Activated CD4-positive, alpha-beta T cell treated with anti-CD3 and anti-CD28 coated beads for 48 hours (primary cell): ENCODE measurements at places on chromosomes 5 and 9.

GRCh38 chr5:8811581-8811980 is 734.3 kb downstream of the SEMA5A start:
- DNase-seq, result no peak

DNA sequence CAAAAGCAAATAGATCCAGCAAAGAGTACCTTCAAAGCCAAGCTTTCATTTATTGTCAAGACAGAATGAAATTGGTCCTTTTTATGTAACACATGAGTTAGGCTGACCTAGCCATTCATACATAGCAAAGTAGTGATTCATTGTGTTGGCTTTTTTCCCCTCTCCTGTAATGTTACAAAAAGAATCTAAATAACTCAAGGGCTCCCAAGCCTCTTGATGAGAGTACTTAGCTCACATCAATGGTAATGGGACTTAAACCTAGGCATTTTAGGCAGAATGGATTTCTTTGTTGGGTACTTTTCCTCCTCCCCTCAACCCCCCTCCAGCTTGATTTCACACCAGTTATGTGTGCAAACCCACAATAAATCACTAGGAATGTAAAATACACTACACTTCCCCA is 123.7 kb downstream of the EBF1 start:
- DNase-seq, result no peak

DNA sequence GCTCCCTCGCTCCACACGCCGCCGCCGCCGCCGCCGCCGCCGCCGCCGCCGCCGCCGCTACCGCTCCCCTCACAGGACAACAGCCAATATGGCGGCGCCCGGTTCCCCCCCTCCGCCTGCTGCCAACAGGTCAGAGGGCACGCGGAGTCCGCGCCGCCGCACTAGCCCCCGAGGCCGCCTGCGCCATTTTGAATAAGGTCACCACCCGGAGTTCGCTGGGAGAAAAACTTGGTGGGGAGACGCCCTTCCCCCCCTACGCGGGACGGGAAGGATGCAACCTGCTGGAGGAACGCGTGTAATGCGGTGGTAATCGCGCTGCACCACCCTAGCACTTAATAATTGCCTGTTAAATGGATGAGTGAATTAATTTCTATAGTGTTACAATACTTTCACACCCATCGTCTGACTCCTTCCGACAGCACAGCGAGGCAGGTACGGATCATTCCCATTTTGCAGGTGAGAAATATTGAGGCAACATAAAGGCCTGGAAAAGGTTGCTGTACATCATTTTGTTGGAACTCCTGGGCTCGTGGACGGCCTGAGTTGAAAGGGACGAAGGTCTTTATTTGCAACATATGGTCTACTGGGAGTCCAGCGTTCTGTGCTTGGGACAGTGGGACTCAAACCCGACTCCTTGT is at the start of gene FAM193B:
TSS of gene FAM193B (minus strand) at position 90 of the 638 bp plus-strand sequence. CDS start 105 bp downstream, outside the sequence.
- peak; percentile 98 for DNase-seq

DNA sequence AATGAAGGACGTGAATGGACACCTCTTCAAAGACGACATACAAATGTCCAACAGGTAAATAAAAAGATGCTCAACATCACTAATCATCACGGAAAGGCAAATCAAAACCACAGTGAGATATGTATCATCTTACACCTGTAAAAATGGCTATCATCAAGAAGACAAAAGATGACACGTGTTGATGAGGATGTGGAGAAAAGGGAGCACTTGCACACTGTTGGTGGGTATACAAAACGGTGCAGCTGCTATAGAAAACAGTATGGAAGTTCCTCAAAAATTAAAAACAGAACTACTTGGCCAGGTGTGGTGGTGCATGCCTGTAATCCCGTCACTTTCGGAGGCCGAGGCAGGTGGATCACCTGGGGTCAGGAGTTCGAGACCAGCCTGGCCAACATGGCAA is 47.9 kb downstream of the STK10 start:
- no peak for DNase-seq

- DNase-seq, result no peak
These were observed 204.9 kb downstream of the ERCC6L2 start for GRCh38 chr9:96080364-96080763.

DNA sequence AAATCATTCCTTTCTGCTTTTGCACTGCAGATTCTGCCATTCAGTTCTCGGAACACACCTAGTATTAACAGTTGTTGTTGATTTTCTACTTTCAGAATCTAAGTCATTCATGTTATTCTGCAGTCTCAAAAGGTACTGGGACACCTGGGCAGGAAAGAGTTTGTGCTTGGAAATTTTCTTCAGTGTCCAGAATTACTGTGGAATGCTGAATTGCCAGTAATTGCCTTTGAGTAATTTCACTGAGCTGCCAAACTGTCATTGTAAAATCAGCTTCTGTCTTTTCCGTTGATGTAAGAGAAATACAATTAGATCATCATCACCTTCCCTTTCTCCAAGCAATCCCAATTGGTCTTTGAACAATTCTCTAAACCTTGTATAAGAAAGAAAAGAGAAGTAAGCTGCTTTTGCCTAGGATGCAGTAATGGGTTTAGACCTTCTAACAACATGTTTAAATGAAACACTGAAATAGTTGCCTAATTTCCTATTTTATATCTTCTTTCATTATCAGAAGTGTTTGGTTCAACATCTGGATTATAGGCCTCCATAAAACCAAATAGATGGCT is 75.7 kb upstream of the TGFBR1 start:
- no peak for DNase-seq

DNA sequence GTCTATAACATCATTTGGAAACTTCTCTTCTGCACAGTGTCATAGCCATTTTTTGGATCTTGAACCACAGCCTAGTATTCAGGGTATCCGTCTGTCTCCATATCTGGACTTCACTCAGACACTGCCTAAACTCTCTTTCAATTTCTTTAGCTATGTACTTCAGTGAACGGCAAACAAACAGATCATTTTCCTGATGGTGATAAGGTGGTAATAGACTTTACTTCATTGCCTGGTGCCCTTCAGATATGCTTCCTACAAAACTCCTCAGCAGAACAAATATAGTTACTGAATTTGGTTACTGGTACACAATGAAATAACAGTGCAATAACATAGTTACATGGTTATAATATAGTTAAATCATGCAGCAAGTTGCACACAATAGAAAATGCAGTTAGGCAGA is 348.2 kb downstream of the ZSWIM6 start:
- DNase-seq, result no peak

DNA sequence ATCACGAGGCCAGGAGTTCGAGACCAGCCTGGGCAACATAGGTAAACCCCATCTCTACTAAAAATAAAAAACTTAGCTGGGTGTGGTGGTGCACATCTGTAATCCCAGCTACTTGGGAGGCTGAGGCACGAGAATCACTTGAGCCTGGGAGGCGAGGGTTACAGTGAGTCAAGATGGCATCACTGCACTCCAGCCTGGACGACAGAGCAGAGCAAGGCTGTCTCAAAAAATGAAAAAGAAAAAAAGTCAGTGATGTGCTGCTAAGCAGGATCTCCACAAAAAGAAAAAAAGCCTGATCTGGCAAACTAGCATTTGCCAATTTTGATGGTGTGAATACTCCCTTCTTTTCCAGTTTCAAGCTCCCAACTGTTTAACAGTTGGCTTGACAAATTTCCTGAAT is 21.9 kb downstream of the F2R start:
- DNase-seq, result no peak

GRCh38 chr5:136235321-136235720 is 42.4 kb upstream of the SMIM32 start:
- DNase-seq, result no peak

DNA sequence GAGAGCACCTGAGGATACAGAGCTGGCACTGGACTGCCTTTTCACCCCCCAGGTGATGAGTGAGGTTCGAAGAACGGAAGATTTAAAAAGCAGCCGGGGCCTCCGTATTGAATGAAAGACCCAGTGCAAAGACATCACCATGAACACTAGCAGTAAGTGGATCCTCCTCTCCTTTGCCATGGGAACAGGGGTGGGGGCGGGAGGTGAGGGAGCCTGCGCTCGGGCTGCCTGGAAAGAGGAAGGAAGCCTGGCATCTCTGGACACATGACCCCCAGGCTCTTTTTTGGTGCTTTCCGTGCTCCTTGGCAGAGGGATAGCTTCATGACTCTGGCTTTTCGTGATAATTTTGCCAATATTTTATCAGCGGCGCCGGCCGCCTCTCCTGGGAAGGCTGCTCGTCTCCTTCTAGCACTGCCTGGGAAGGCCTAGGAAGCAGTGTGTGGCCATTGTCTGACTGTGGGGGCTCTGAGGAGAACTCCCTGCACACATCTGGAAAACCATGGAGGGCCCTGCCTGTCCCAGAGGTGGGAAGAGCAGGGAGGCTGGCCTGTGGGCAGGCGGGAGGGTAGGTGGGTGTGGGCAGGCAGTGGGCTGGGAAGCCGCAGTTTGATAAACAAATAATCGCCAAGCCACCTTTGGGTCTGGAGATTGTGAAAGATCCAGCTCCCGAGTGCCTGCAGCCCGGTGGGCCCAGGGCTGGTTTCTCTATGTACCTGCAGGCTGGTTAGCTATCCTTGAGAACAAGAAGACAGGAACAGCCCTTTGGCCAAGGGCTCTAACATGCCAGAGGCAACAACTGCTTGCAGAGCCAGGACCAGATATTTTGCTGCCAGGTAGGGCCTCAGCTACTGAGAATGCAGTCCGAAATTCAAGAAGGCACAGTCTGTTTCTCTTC is 911 bp downstream of the ABLIM3 start:
- no peak for DNase-seq

GRCh38 chr9:33129886-33130881 is 37.0 kb downstream of the B4GALT1 start:
- DNase-seq, result peak; percentile 26

DNA sequence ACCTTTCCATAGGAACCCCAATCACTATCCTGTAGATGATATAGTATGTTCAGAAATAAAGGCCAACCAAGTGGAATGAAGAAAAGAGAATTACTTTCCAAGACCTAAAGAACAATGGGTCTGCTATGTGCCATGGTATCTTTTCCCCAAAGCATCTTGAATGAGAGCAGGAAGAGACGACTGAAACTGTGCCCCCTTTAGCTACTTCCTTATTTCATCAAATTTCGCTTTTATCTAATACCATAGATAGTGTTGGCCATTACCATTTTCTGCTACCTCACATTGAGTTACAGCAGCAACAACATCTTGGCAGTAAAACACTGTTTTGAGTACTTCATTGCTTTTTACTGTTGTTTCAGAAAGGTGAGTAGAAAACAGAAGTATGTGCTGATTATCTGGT is 266.6 kb downstream of the CD180 start:
- no peak for DNase-seq

GRCh38 chr9:79660615-79661014 is 88.8 kb downstream of the TLE4 start:
- no peak for DNase-seq

DNA sequence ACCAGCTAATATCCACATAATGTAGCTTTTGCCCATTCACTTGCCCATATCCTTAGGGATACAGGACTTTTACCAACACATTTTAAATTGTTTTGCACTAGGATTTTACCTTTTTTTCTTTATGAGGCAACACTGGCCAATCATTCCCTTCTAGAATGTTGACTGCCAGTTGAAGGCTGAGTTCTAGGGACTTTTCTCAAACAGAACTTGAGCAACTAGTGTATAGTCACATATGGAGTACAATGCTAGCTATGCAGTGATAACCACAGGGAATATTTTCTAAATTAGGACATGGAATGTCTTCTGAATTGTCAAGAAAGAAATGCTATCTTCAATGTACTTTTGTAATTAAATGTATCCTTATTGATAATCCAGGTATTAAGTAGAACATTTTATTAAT is 133.6 kb downstream of the OXCT1 start:
- no peak for DNase-seq

- no peak for DNase-seq
These were observed 50.5 kb downstream of the HACD4 start for GRCh38 chr9:20980832-20981455.

DNA sequence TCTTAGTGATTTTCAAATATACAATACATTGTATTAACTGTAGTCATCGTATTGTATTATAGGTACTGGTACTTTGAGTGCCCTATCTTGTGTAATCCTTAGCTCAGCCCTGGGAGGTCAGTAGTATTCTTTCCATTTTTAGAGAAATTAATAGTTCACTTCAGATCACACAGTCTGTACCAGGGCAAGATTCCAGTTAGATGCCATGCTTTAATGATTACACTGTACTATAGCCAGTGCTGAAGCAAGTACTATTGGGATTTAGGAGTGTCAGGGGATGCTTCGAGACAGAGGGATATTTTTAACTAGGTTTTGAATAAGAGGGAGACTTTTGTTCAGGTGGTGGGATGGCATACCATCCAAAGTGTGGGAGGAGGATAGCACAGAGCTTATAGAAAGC is 41.0 kb upstream of the SLC27A6 start:
- no peak for DNase-seq

GRCh38 chr5:34914671-34915138 is 599 bp downstream of the RAD1 start:
- DNase-seq, result peak; percentile 18
